ENCODE measurements at places on chromosomes 11 and 22.

DNA sequence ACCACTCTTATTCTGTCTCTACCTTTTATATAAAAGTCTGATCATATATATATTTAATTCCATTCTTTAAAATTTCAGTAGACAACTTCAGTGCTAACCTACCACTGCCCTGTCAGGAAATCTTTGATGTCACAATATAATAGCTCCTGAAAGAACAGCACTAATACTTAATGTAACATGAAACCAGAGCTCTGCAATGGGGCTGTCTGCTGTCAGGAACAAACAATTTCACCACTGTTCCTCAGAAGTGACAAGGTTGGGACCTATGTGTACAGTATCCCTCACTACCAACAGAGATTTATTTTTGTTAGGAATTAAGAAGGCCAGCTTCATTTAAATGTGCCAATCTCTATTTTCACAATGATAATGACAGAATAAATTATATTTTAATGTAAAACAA, 165.5 kb upstream of the C11orf58 start:
- DNase-seq = no peak

- DNase-seq = peak; percentile 58
Measured at GRCh38 chr11:63614136-63614671, at the start of gene PLAAT3. Gene PLAAT3 (minus strand): TSS chr11:63614433. CDS start chr11:63614014, 419 bp downstream.

GRCh38 chr11:118434553-118435289, 1.6 kb upstream of the KMT2A start:
- peak; percentile 62 for DNase-seq

GRCh38 chr22:30910358-30910757, 58.2 kb downstream of the MORC2 start:
- DNase-seq = no peak

- peak; percentile 87 for DNase-seq
Measured at GRCh38 chr22:37163575-37164504, 14.1 kb upstream of the IL2RB start.

- DNase-seq = no peak
Measured at GRCh38 chr11:33861386-33861785, 30.5 kb downstream of the LMO2 start.

- no peak for DNase-seq
Measured at GRCh38 chr11:67644042-67644441, 4.5 kb upstream of the TBX10 start.

DNA sequence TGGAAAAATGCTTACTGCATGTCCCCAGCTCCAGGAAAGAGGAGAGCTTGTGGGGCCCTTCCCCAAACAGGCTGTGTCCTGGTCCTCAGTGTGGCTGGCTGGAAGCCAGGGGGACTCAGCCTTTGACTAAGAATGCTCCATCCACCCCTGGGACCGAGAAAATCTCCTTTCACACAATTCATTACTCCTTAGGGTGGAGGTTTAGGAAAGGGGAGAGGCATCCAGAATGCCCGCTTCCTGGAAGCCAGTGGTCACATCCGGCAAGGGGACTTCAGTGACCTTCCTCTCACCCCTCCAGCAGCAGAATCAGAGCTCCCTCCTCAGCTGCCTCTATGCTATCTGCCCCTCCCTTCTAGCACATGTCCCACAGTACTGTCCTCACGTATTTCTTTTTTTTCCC, 21.9 kb downstream of the ATG16L2 start:
- no peak for DNase-seq

DNA sequence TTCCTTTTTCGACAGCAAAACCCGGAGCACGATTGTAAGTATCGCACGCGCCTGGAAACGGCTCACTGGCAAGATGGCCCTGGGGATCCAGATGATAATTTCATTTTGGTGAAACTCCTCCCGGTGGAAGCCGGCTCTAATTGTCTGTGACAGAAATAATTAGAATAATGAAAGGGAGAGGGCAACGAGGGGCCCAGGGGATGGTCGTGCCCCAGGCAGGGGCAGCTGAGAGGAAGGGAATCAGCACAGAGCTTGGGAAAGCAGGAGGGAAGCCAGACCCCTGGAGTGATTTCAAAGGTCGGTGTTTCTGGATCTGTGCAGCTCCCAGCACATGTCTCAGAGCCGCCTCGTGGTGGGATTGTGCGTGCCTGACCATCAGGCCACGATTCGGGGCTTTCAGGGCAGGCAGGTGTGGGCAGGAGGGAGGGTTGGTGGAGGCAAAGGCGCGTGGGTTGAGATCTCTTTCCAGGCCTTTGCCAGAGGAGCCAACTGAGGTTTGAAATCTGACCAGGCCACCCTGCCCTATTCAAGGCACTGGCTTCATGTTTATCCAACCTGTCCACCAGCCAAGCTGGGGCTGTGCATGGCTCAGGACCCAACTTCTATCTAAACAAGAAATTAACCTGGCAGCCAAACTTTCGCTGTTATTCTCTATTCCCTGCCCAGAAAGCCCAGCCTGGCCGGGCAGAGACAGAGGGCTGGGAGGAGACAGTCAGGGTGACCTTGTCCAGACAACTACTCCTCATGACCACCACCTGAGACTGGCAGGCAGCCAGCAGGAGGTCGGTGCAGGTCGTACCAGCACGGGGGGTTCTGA, 27.8 kb downstream of the ANO1 start:
- DNase-seq = no peak

DNA sequence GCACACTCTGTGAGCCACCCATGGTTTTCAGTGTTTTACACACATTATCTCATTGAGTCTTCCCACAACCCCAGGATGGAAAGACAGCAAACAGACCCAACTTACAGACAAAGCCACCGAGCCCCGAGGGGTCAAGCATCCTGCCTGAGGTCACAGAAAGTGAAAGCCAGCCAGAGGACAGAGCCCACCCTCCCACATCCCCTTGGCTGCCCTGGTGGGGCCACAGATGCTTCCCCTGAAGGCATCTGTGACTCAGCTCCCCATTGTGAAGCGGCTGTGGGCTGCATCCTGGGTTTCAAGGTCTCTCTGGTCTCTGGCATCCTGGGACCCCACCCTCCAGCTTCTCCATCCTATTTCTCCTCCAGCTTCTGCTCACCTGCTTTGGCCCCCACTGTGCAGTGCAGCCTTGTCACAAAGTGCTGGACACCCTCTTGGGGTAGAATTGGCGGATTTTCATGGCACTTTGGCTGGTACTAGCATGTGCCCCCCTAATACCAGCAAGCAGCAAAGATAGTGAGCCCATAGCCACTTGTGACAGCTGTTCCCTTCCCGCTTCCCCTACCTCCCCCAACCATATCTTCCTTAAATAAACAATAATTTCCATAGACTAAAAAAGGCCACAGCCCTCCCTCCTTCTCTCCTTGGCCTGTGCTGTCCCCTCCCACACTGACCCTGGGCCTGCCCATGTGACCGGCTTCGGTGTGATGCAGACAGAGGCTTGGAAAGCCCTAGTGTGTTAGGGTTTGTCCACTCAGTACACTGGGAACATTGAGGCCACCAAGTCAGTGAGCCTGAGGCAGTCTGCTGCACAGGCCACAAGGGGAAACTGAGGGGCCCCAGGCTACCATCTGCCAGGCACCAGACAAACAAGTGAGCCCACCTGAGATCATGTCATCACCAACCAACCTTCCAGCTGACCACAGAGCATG, 53.9 kb upstream of the SHISAL1 start:
- no peak for DNase-seq

- DNase-seq = no peak
Measured at GRCh38 chr22:17774206-17774925, at the start of gene BID. Gene BID (minus strand): TSS chr22:17774469. CDS start chr22:17750116, 24,353 bp downstream.

GRCh38 chr11:44873537-44873936, 77.1 kb downstream of the TP53I11 start:
- DNase-seq = no peak

DNA sequence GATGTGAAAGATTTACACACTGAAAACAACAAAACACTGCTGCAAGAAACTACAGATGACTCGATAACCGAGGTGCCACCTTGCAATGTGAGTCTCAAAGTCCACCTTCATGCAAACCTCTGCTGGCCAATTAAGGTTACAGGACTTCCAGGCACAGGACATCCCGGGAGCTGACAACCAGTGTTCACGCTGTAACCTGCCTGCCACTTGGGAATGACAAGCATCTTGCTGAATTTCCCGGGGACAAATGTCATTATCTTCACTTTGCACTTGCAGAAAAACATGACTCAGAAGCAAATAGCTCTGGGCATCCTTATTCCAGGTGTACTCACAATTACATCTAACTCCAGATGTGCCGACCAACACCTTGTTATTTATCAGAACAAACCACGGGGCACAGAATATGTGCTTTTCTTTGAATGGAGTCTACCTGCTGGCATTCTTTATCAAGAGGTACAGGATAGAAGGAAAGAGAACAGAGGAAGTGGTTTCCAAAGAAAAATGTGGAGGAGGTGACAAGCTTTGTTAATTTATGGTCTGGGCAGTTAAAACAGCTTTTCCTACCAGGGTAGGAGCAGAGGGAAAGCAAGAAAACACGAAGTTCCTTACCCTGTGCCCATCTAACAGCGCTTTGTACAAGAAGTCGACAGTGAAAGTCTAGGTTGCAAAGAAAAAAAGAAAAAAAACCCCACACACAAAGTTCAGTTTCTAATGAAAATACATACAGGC, 72.3 kb downstream of the SHANK2 start:
- DNase-seq = no peak

DNA sequence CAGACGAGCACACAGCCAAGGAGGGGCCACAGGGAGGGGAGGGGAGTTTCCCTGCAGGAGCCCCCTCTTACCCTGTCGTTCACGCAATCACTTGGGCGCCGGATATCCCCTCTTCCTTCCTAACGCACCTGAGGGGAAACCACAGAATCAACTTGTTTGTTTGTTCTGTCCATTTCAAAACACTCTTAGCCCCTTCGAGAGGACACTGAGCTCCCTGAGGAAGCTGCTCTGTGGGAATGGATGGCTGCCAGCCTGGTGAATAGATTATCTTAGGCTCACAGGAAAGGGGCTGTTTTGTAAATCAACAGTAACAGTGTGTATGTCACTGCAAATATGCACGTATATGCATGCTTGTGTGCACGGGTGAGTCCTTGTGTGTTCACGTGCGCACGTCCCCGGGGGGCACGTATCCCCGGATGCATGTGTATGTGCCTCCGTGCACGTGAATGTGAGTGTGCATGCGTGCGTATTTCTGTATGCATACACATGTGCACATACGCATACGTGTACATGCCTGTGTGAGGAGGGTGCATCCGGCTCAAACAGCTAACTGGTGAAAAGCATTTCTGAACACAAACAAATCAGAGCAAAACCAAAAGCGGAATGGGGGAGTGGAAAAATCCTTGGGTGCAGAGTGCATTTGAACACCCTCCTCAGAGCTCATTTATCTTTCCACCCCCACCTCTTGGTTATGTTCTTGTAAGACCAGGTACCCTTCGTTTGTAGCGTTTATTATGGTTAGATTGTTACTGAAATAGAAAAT, 7.2 kb downstream of the ARSA start:
- peak; percentile 91 for DNase-seq

DNA sequence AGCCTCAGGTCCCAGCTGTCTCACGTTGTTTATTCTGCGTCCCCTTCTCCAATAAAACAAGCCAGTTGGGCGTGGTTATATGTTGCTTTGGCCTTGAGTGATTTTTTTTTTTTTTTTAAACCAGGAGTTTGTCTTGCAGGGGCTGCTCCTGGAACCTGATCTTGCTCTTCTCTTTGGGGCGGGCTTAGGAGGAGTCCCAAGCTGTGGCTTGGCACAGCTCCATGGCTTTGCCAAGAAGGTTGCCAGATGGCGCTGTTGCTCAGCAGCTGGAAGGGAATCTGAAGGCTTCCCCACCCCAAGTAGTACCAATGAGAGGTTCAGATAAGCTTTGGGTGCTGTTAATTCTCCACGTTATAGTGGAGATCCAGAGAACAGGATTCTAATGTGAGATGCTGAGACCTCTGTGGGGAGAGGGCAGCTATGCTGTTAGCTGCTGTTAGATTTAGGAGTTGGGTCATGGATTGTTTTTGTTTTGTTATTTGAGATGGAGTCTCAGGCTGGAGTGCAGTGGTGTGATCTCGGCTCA, 2.0 kb upstream of the FERMT3 start:
- peak; percentile 84 for DNase-seq

DNA sequence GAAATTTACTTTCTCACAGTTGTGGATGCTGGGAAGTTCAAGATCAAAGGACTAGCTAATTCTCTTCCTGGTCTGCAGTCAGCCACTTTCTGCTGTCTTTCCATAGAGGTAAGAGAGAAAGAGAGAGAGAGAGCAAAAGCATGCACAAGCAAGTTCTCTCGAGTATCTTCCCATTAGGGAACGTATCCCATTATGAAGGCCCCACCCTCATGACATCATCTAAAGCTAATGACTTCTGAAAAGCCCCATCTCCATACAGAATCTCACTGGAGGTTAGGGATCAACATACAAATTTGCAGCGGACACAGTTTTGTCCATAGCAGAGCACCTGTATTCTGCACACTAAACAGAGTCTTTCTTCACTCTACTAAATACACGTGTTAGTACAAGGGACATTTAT, 17.4 kb upstream of the SLC22A9 start:
- no peak for DNase-seq

DNA sequence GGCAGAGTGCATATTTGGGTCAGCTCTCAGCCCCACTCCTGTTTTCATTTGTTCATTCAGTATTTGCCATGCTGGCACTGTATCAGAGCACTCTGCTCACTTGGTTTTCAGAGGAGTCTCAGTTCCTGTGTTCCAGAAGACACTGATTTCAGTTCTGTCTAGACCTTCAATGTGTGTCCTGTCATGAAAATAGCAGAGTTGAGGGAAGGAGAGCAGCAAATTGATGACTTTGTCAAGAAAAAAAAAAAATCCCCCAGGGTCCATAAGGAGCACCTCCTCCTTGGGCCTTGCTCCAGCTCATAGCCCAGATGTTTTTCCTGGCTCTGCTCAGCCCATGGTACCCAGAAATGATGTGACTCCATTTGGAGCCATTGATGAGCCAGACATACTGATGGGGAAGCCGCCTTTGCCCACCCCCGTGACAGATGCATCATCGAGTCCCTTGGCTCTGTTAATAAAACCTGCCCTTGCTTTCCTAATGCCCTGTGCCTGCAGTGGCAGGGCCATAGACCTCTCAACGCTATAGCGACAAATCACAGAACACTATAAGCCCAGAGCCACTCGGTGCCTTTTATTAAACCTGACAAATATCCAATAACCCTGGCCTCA, 107.0 kb downstream of the PKNOX2 start:
- no peak for DNase-seq

DNA sequence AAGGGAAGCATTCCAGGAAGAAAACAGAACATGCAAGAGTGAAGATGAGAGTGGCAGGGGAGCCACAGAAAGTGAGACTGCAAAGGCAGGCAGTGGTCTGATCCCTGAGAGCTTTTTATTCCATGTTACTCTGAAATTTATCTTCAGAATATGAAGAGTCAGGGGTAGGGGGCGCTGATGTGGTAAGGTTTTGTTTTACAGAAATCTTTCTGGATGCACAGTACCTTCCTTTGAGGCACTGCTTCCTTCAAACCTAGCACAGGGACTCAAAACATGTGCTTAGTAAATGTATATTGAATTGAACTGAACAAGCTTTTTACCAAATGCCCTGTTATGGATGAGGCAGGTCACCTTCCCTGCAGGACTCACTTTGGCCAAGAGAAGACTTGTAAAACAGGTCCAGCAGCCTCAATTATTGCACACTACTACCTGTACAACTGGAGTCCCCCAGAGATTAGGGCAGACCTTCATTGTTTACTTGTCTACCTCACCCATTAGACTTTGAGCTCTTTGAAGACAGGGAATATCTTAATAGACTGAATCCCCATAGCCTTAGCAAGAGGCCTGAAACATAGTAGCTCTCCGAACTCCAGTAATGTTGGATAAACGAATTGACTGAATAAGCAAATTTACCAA, 2.2 kb downstream of the PAK1 start:
- peak; percentile 50 for DNase-seq

Measured in stimulated activated CD8-positive, alpha-beta memory T cell treated with anti-CD3 and anti-CD28 coated beads, Interleukin-4, amount 100 ng/mL, for 48 hours (primary cell).